Small intestine (tissue), 16 donors: ENCODE measurements at places on chromosomes 2 and 18.

DNA sequence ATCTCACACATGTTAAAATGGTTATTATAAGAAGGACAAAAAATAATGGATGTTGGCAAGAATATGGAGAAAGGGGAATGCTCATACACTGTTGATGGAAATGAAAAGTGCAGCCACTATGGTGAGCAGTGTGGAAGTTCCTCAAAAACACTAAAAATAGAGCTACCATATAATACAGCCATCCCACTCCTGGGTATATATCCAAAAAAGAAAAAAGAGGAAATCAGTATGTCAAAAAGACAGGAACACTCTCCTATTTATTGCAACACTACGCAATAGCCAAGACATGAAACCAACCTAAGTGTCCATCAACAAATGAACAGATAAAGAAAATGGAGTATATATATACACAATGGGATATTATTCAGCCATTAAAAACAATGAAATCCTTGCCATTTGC is 642.6 kb downstream of the RNF144A start:
- no peak for DNase-seq

GRCh38 chr18:14098428-14098827 is 33.8 kb downstream of the ZNF519 start:
- peak; percentile 8 for DNase-seq

- DNase-seq = no peak
Measured at GRCh38 chr18:55317324-55317723, 270.7 kb downstream of the TCF4 start.

DNA sequence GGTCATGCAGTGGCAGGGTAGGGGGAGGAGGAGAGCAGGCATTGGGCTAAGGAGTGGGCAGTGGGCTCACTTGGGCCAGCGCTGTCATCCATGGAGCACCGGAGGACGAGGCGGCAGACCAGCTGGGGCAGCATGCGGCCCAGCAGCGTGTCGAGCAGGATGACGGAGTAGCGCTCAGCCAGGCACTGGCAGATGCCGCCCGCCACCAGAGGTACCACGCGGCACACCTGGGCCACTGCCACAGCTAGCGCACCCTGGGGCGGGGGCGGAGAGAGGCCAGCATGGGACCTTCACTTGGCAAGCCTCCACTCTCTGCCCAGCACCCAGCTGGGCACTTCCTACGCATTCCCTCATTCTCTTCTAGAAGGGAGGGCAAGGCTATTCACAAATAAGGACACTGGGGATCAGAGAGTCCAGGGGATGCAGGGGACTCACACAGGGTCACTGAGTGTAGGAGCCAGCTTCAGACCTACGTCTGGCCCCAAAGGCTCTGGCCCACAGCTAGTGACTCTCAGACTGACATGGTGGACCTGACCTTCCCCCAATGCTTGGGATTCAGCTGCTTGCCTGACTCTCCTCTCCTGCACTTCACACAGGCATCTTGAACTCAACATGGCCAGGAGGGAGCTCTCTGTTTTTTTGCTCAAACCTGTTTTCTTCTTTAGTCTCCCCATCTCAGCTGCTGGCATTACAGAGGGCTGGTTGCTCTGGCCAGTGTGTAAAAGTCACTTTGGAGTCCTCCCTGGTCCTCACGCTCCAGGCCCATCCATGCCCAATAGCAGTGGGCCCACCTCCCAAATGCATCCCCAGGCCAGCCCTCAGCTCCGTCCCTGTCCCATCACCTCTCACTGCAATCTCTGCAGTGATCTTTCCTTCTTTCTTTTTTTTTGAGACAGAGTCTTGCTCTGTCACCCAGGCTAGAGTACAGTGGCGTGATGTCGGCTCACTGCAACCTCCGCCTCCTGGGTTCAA is 4.1 kb downstream of the SFTPB start:
- no peak for DNase-seq

- DNase-seq = peak; percentile 68
Measured at GRCh38 chr18:21444465-21445212, 155.9 kb downstream of the ESCO1 start.

- no peak for DNase-seq
Measured at GRCh38 chr2:2590841-2591541, 259.9 kb upstream of the MYT1L start.
